ENCODE measurements at places on chromosomes 5 and 9. TPM values are rescaled to one million over a fixed set of nuclear protein-coding genes. Genes with fewer than 3 reads are reported as not detected.

The SHLD3 gene
- total RNA-seq, result 6.1 TPM

The SKP2 gene
- total RNA-seq, result 21.0 TPM

The MED27 gene
- 15.6 TPM for total RNA-seq

The TRIM52 gene
- total RNA-seq, result 73.0 TPM

The CLIC3 gene
- total RNA-seq, result 3.1 TPM

The RCL1 gene
- total RNA-seq, result 17.8 TPM

The SLC36A3 gene
- not detected for total RNA-seq

The EDIL3 gene
- total RNA-seq, result not detected

The CYFIP2 gene
- 325 TPM for total RNA-seq

The CTNNAL1 gene
- total RNA-seq, result 3.3 TPM

The BNC2 gene
- total RNA-seq, result not detected

The GABRA6 gene
- total RNA-seq, result not detected

The F2RL2 gene
- total RNA-seq, result not detected

The TLN1 gene
- 294 TPM for total RNA-seq

The PCDHA11 gene
- total RNA-seq, result not detected

The DAP gene
- 39.0 TPM for total RNA-seq

The RASGRF2 gene
- total RNA-seq, result 39.3 TPM
